ENCODE measurements at places on chromosomes 11 and 22. TPM values are rescaled to one million over a fixed set of nuclear protein-coding genes. Genes with fewer than 3 reads are reported as not detected.

Gene KCNQ1
- 2.3 TPM for total RNA-seq

Gene P4HA3
- 1.7 TPM for total RNA-seq

Gene RBMXL2
- total RNA-seq: 0.21 TPM

Gene OR6T1
- total RNA-seq: not detected

Data from kidney epithelial cell (primary cell).